ENCODE measurements at places on chromosomes 12 and 14. TPM values are rescaled to one million over a fixed set of nuclear protein-coding genes. Genes with fewer than 3 reads are reported as not detected.
A peak's percentile ranks its signal among the peaks of the same experiment; 100 is the strongest.

Gene KCNH5
- not detected for total RNA-seq

Gene TAS2R14
- total RNA-seq: 2.4 TPM

Gene SERPINA9
- total RNA-seq: not detected

Gene PMCH
- total RNA-seq: 0.71 TPM

Gene CISTR
- not detected for total RNA-seq

Gene POTEG
- not detected for total RNA-seq

Gene KRT81
- total RNA-seq: not detected

Gene PAPLN
- total RNA-seq: 1.1 TPM

- ATAC-seq: peak; percentile 12
Observed at GRCh38 chr14:63454863-63455622, 88.1 kb downstream of the PPP2R5E start.

DNA sequence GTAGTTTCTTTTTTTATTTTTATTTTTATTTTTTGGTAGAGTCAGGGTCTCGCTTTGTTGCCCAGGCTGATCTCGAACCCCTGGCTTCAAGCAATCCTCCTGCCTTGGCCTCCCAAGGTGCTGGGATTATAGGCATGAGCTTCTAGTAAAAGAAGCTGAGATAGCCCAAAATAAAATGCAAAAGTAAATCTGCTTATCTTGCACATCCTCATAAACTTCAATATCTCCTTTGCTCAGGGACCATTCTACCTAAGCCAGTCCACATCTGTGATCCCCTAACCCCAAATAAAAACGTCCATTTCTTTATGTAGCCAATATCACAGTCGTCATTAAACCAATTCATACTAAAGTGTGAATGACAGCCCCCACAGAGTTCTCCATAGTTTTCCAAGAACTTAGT lies 36.3 kb downstream of the ATF7 start:
- no peak for ATAC-seq

- no peak for ATAC-seq
Observed at GRCh38 chr12:90253136-90253535, 544.5 kb upstream of the ATP2B1 start.

DNA sequence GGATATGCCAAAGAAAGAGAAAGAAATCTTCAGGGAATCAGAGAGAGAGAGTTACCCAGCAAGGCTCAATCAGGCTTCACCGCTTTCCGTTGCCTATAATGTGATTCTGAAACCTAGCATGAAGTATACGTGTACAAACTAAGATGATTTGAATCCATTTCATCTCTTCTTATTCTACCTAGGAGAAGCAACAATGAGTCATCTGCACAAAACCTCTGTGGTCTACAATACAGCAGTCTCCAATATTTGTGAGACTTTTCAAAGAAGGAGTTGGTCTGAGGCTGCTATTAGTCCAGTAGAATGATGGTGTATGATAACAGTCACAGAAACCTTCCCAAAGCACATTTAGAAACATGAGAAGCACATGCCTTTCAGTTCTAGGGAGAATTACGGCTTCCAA lies 141.9 kb downstream of the C12orf42 start:
- no peak for ATAC-seq

DNA sequence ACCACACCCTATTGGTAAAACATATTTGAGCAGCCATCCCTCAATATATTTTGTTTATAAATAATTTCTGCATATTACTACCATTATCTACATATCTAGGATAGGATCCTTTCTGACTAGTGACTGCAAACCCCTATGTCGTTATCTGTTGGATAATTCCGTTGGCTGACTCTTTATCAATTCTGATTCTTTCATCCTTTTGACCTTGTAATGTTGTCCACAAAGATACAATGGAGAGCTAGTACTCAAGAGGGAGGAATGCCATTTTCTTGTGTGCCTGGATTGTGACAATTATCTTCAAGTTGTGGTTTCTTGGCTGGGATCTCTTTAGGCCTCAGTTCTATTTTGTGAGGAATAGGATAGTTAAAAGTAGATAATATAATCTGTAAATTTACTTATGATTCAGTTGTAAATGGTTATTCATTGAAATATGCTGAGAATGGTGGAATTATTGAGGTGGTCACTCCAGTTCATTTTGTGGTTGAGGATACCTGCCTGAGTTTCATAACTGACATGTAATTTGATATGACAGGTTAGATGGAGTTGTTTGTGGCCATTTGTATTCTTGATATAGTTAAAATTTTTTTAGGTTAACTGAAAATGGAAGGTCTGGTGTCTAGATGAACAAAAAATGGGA lies 10.1 kb downstream of the CHST11 start:
- no peak for ATAC-seq

GRCh38 chr12:49037111-49037946 lies 18.8 kb upstream of the PRKAG1 start:
- ATAC-seq: no peak

- ATAC-seq: no peak
Observed at GRCh38 chr14:76326918-76327689, 48.8 kb upstream of the ESRRB start.

- ATAC-seq: no peak
Observed at GRCh38 chr12:185576-185955, 28.4 kb downstream of the SLC6A12 start.

DNA sequence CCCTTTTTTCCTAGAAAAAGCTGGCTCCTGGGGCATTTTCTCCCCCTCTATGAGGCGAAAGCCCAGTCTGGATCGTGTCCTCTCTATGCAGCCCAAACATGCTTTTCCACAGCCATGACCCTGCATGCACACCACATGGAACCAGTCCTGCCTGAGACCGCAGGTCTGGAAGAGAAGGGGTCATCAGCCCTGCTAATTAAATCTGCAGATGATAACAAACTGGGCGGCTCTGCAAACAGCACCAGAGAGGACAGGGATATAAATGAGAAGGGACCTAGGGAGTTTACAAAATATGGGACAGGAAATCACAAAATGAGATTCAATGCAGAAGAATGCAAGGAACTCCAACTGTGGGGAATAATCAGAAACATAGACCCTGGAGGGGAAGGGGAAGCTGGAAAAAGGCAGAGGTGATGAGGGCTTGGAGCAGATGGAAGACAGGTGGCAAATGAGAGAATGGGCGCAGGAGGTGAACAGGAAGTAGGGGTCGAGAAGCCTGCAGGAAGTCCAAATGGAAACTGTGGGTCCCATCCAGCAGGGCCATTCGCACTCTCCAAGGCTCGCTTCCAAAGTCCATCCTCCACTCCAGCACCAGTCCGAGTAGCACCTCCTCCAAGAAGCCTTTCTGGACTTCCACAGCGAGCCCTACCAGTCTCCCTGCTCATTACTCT lies 76.3 kb downstream of the ANO2 start:
- no peak for ATAC-seq

- no peak for ATAC-seq
Observed at GRCh38 chr14:35688126-35688826, 120.8 kb downstream of the RALGAPA1 start.

GRCh38 chr14:104657101-104657524 lies 32.3 kb upstream of the INF2 start:
- ATAC-seq: no peak

- ATAC-seq: peak; percentile 59
Observed at GRCh38 chr14:72291908-72292688, 359.9 kb downstream of the RGS6 start.

DNA sequence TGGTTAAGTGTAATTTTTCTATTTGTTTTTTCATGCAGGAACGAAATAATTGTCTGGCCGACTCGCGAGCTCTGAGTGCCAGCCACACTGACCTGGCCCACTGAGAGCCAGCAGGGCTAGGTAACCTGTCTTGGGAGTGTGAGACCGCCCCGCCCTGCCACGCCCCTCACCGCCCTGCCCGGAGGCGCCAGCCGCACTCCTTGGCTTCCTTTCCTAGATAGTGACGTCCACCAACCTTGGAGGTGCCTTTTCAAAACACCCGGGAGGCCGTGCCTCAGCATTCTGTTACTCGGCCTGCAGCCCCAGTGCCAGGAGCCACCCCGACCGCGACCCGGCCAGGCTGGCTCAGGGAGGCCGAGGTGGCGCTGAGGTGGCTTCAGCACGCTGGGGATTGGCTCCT lies 21.7 kb downstream of the XRCC3 start:
- ATAC-seq: no peak

DNA sequence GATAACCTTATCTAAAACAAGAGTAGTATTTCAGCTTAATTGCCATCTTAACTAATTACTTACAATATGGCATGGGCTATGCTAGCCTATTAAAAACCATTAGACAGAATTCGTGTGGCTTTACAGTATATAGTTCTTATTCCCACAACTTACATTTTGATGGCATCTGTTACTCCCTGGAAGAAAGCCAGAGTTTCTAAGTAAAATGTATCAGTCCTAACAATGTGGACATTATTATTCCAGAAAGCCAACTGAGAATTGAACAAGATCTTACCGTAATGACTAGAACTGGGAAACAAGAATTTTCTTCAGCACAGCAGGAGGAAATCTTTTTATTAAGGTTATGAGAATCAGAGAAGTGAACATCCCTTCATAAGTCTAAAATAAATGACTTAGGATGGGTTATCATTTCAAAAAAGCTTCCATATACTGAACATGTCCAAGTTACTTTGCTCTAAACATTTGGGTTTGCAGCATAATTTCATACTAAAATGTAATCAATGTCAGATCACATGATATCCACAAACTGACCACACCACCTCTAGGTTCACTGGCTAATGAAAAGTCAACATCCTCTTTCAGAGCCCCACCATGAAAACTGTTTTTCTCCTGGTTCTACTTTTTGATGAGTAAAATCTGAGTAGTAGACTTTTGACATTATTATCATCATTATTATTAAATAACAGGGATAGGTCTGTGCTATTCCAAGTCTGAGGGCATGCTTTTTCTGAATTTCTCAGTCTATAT lies 179.7 kb downstream of the SSPN start:
- no peak for ATAC-seq

DNA sequence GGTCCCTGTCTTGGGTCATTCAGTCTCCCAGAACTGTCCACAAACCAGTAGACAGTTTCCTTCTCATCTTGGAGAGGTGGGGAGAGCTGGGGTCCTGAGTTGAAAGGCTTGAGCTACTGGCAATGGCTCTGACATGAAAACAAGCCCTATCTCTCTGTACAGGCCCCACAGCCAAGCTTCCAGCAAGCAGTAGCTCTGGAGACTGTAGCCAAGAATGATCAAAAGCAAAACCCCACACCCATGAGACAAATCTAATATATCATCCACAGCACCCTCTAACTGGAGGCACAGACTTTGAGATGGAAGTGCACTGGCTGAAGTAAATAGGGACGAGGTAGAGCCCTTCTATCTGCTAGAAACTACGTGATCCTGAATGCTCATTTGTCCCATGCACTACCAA lies 40.9 kb downstream of the RERG start:
- ATAC-seq: no peak

DNA sequence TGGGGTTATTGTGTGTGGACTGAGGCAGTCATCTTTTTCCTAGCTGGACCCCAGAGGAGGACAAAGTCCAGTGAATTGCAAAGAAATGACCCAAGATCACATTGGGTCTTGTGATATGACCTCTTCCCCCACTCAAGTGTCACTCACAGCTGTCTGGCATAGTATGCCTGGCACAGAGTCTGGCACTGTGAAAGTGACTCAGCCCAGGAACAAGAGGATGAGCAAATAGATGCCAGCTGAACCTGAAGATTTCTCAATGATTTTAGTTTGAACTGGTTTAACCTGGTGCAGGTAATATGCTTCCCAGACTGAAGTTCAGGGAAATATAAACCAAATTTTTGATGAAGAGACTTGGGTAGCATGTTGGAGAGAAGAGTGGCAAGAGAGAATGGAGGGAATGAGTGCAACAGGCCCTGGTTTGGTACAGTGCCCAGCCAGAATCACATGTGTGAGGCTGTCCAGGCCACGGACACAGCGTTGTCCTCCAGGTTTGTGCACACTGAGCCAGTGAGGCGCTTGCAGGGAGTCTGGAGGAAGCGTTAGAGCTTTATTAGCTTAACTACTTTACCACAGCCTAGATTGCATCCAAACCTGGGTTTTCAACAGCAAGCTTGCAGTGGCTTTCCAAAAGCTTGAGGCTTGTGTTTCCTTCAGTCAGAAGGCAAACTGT lies 332.9 kb downstream of the NUAK1 start:
- no peak for ATAC-seq

- ATAC-seq: no peak
Observed at GRCh38 chr12:68476794-68477193, 133.9 kb upstream of the RAP1B start.

Data from activated T-helper 17 cell treated with anti-CD3 and anti-CD28 coated beads, Interleukin-2, amount 50 U/mL, for 72 hours (primary cell).